ENCODE measurements at places on chromosomes 7 and 10.

DNA sequence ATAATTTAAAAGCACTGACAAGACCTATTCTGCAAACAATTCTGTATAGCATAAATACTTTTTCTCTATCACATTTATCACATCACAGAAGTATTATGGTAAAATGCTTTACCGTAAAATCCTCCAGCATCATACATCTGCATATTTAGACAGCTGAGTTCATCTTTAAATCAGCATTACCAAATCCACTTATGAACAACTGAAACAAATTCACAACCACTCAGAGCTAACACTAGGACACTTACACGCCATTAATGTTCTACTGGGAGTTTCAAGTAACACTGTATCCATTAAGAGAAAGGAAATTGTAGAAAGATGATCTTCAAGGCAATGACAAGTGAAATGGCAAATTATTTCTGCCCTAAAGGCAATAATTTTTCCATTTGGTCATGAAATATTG lies 105.7 kb upstream of the DKK1 start:
- no peak for DNase-seq

DNA sequence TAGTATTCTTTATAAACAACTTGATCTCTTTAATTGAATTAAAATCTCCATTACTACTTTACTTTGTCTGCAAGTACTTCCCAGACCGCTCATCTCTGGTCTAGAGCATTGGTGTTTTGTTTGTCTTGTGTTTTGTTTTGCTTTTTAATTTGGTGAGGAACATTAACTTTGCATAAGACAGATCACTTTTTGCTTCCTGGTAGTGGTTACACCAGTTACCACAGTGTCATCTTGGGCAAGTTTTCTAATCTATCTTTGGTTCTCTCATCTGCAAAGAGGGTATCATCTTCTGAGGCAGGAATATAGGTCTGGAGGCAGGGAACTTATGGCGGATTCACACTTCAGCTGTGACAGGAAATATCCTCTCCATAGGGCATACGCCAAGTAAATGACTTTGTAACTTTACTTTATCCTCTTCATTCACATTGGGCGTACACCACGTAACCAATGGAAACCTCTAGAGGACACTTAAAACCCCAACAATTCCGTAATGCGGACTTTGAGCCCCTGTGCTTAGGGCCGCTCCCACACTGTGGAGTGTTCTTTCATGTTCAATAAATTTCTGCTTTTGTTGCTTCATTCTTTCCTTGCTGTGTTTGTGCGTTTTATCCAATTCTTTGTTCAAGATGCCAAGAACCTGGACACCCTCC lies 83.2 kb upstream of the JAZF1 start:
- no peak for DNase-seq

GRCh38 chr7:5584821-5585220 lies 161.2 kb upstream of the TNRC18 start:
- DNase-seq = no peak

DNA sequence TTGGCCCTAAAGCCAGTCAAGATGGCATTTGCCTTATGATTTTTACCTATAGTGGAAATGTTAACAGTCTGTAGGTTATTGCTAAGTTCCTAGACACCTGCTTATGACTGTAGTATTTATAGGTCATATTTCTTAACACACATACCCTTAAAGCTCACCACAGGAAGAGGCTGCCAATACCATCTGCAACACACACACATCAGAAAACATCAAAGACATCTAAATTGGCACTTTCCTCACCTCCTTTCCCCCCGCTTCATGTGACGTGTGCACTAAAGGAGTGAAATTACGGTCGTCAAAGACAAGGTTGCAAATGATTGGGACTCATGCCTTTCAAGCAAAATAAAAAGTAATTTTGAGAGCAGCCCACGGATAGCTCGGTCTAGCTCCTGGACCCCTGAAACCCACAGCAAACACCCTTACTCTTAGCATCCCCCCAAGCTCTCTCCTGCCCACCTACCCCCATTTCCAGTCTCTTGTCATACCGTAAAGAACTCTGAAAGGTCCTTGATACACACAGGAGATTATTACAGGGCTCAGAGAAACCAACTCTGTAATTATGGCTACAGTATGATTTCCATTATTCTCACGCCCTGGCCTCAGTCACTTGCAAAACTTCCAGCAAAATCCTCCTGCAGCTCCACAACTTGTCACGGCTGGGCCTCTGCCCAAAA lies 90.5 kb downstream of the PLXNA4 start:
- DNase-seq = no peak

GRCh38 chr10:8033812-8034465 lies 20.5 kb upstream of the GATA3 start:
- DNase-seq = no peak

- DNase-seq = no peak
Observed at GRCh38 chr7:123715799-123716198, 33.0 kb downstream of the WASL start.

GRCh38 chr7:12595148-12595547 lies 24.6 kb downstream of the SCIN start:
- no peak for DNase-seq

- DNase-seq = no peak
Observed at GRCh38 chr7:5709347-5709950, 72.0 kb downstream of the RNF216 start.

GRCh38 chr10:63713191-63714144 lies 192.3 kb downstream of the REEP3 start:
- peak; percentile 91 for DNase-seq

DNA sequence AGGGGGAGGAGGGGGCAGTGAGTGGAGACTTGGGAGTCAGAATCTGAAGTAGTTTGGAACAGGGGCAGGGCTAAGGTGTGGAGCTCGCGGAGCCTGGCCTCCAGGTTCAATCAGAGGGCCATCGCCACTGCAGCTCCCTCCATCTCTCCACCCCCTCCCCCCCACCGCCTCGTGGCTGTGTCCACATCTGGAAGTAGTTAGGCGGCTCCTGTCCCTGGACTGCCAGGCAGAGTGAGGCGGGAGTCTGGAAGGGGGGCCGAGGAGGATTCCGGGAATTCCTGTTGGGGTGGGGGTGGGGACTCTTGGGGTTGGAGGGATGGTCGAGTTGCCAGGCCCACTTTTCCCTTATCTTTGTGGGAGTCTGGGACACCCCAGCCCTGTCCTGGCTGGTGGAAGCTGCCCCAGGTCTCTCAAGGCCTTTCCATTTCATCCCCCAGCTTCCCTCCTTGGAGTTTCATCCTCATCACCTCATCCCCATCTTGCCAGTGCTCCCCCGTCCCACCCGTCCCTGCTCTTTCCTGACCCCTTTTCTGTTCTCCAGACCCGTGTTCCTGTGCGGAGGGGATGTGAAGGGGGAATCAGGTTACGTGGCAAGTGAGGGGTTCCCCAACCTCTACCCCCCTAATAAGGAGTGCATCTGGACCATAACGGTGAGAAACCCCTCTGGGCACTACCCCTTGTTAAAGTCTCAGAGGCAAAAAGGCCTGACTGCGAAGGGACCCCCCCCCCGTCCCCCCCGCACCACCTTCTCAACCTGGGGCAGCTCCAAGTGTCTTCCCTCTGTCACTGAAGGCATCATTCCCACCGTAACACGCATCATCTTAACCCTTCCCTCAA lies 944 bp downstream of the PCOLCE start:
- DNase-seq = peak; percentile 95

GRCh38 chr7:89001306-89001705 lies 205.8 kb upstream of the TEX47 start:
- DNase-seq = no peak

- no peak for DNase-seq
Observed at GRCh38 chr7:11237742-11238141, 264.1 kb downstream of the PHF14 start.

- DNase-seq = no peak
Observed at GRCh38 chr7:28354601-28355402, 57.5 kb upstream of the CREB5 start.

Measured in femur (tissue), 1 donor.